ENCODE measurements at places on chromosomes 16 and 17.

DNA sequence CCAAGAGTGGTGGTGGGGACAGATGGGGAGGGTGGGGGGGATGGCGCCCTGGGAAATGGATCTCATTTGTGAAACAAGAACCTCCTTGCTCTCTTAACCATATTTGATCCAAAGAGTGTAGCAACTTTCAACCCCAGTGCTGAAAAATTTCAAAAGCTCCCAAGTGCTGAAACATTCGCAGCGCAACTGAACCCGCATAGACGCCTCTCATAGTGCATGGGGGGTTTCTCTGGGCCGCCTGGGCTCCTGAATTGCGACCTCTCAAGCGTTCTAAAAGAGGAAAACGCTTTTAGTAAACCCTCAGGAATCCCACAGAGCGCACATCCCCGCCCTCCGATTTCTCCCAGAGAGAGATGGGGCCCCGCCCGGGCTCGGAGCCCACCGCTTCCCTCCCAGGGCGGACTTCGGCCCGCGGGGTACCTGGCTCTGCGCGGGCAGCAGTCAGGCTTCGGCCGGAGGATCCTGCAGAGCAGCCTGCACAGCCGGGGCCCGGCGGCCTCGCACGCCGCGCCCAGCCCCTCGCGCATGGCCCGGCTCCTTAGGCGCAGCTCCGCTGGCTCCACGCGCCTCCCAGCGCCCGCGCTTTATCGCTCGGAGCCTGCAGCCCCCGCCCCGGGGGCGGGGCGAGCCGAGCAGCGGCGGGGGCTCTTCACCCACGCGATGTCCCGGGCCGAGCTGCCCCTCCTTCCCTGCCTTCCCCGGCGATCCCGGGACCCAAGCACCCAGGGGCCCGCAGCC is 7.0 kb downstream of the NOS2 start:
- DNase-seq = no peak

DNA sequence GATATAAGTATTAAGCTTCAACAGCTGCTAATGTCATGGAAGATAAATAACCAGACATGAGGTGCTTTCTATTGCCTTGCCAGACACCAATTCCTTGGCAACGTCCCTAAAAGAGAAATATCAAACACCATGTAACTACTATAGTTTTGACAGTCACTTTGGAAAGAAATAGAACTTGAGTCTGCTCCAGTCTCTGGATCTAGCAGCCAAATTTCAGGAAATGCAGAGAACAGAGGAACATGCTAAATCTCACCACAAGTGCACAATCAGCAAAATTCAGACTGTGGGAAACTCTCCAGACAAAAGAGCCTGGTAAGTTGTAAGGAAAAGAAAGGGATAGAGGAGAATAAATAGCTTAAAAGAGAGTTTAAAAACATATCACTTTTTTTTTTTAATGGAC is 28.4 kb upstream of the TANC2 start:
- DNase-seq = no peak

DNA sequence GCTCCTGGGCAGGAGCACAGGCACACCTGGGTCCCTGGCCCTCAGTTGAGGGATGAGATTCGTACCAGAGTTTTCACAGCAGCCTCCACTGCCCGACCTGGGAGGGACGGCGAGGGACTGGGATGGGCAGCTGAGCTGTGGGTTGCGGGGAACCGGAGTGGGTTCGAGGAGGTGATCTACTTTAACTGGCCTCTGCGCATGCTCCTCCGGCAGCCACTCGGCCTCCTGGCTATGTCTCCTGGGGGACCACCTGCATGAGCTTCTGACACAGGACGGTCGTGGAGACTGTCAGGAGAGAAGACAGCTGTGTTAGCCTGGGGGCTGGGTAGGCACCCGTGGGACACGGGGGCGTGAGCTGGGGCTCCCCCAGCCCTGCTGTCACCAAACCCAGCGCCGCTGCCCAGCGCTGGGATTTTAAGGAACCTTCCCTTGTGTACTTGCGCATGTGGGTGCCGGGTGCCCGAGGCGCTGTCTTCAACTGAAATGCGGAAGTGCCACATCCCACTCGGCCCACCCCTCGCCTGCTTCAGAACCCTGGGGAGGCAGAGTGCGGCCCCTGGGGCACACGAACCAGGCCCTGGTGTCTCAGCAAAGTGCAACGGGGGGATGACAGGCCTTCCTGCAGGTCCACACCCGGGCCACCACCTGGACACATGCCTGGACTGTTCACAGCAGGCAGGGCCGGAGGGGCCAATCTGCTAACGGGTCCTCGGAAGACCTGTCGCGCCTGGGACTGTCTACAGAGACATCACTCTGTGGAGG is 36.4 kb downstream of the SLC7A5 start:
- DNase-seq = no peak

- DNase-seq = peak; percentile 30
Measured at GRCh38 chr17:58556833-58557250, 42.4 kb upstream of the MTMR4 start.

DNA sequence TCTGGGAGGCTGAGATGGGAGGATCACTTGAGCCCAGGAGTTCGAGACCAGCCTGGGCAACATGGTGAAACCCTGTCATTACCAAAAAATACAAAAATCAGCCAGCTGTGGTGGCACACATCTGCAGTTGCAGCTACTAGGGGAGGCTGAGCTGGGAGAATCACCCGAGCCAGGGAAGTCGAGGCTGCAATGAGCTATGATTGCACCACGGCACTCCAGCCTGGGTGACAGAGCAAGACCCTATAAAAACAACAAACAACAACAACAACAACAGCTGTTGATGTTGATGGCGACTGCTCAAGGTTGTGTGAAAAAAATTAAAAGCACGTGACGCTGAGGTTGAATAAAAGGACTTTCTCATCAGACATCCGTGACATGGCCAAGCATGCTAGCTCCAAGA is 40.8 kb upstream of the CIBAR2 start:
- no peak for DNase-seq

- DNase-seq = no peak
Measured at GRCh38 chr17:65163990-65164495, 26.9 kb downstream of the RGS9 start.
